ENCODE measurements at places on chromosomes 2 and 18. TPM values are rescaled to one million over a fixed set of nuclear protein-coding genes. Genes with fewer than 3 reads are reported as not detected.

Gene FSHR
- not detected for total RNA-seq

Gene STARD6
- 0.11 TPM for total RNA-seq

Gene SCN9A
- 0.54 TPM for total RNA-seq

Gene SCG2
- under 0.01 TPM for total RNA-seq

Gene PARD3B
- 11.3 TPM for total RNA-seq

Gene AQP12B
- total RNA-seq, result not detected

Gene KLHL14
- 0.98 TPM for total RNA-seq

Gene NDUFV2
- total RNA-seq, result 82.6 TPM

Gene HNMT
- total RNA-seq, result 4.0 TPM

Gene NEU2
- total RNA-seq, result not detected

Gene CIB4
- total RNA-seq, result not detected

Gene STAT1
- total RNA-seq, result 51.8 TPM

Gene SERPINB10
- not detected for total RNA-seq

Gene MROH2A
- not detected for total RNA-seq

Gene CFC1
- total RNA-seq, result not detected

Gene SERPINB2
- total RNA-seq, result not detected

Gene CRACDL
- total RNA-seq, result 0.54 TPM

Gene SERPINB3
- total RNA-seq, result not detected

Gene ABCG5
- total RNA-seq, result not detected

Data from dermis lymphatic vessel endothelial cell (primary cell).